ENCODE measurements at places on chromosomes 5 and 9.
A peak's percentile ranks its signal among the peaks of the same experiment; 100 is the strongest.

GRCh38 chr5:142308358-142308757 lies 16.5 kb downstream of the SPRY4 start:
- H3K4me3 ChIP-seq, result no peak overlapping the region
- no peaks in the 10 kb centered on the region for H3K36me3 ChIP-seq
- no peaks in the 10 kb centered on the region for H3K27me3 ChIP-seq
- no peak for DNase-seq
- H3K4me1 ChIP-seq, result peaks cover 2% of the 10 kb centered on the region
- H3K27ac ChIP-seq, result no peak overlapping the region

DNA sequence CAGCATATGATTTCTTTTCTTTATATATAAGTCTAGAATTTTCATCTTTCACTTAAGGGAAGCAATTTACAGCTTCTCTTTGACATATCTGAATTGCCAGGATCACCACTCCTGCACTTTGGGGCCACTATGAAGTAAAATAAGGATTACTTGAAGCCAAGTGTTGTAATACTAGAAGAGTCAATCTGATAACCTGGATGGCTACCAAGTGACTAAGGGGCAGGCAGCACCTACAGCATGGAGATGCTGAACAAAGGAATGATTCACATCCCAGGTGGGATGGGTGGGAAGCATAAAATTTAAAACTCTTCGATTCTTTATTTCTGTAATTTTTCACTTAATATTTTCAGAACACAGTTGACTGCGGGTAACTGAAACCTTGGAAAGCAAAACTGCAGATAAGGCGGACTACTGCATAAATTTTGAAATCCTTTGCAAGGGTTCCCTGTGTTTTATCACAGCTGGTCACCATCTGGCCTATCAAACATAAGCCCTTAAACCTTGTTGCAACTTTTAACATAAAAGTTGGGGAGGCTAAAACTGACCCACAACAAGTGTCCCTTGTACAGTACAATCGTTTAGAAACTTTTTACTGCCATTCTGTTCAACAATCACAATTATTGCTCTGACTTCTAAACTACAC lies 31.2 kb downstream of the NR3C1 start:
- no peak for DNase-seq
- no peaks in the 10 kb centered on the region for H3K36me3 ChIP-seq
- H3K4me3 ChIP-seq, result no peak overlapping the region
- H3K4me1 ChIP-seq, result peaks cover 7% of the 10 kb centered on the region

GRCh38 chr5:134437340-134437846 lies 25.7 kb upstream of the CDKN2AIPNL start:
- H3K4me3 ChIP-seq, result no peak overlapping the region
- peak overlapping the region; percentile 96 for H3K27ac ChIP-seq
- no peaks in the 10 kb centered on the region for H3K36me3 ChIP-seq

DNA sequence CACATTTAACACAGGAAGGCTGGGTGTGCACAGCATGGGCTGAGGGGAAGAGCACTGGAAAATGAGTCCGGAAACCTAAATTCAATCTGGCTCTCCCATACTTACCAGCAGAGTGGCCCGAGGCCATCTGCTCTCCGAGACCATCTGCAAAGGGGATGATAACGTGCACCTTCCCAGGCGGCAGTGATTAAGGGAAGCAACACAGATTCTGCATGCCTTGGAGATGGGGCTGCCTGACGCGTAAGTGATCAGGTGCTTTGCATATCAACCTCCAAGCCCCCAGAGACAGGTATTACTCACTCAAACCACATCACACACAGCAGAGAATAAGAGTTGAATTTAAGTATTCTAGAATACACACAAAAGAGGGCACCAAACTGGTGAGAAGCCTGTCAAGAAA lies 9.1 kb downstream of the EPB41L4B start:
- no peak overlapping the region for H3K27ac ChIP-seq
- no peak for DNase-seq
- peaks cover 9% of the 10 kb centered on the region for H3K36me3 ChIP-seq

GRCh38 chr9:74414325-74414724 lies 82.8 kb upstream of the RORB start:
- no peak for DNase-seq
- H3K27ac ChIP-seq, result no peak overlapping the region
- no peak overlapping the region for H3K4me3 ChIP-seq

GRCh38 chr5:30392897-30393296 lies 800.6 kb upstream of the CDH6 start:
- no peak for DNase-seq
- H3K4me1 ChIP-seq, result no peaks in the 10 kb centered on the region
- H3K4me3 ChIP-seq, result no peak overlapping the region
- H3K36me3 ChIP-seq, result no peaks in the 10 kb centered on the region
- H3K27me3 ChIP-seq, result no peaks in the 10 kb centered on the region

GRCh38 chr9:89405826-89406225 lies 87.5 kb downstream of the SECISBP2 start:
- H3K27ac ChIP-seq, result no peak overlapping the region
- no peaks in the 10 kb centered on the region for H3K36me3 ChIP-seq
- DNase-seq, result no peak
- H3K4me3 ChIP-seq, result no peak overlapping the region

DNA sequence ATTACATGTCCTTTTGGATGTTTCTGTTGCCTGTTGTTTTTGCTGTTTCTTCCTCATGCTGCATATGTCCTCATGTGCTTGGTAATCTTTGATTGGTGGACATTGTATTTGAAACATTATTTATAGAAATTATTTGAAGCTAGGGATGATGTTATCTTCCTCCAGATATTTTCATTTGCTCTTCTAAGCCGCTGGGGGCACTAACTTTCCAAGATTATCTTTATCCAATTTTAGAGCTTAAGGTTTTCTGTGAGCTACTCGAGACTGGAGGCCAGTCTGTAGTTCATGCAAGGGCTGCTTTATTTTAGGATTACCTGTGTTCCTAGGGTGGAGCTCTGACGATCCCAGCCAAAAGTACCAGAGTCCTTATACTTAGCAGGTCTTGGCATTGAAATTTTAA lies 40.9 kb downstream of the STX17 start:
- no peak overlapping the region for H3K27ac ChIP-seq
- no peak for DNase-seq
- H3K36me3 ChIP-seq, result peaks cover 5% of the 10 kb centered on the region
- H3K4me1 ChIP-seq, result no peaks in the 10 kb centered on the region
- H3K4me3 ChIP-seq, result no peak overlapping the region
- no peaks in the 10 kb centered on the region for H3K27me3 ChIP-seq

- H3K27ac ChIP-seq, result no peak overlapping the region
- H3K36me3 ChIP-seq, result no peaks in the 10 kb centered on the region
- DNase-seq, result no peak
- H3K4me3 ChIP-seq, result no peak overlapping the region
Measured at GRCh38 chr5:20572614-20573013, 584.6 kb upstream of the CDH18 start.

- H3K27me3 ChIP-seq, result no peaks in the 10 kb centered on the region
- DNase-seq, result no peak
- no peaks in the 10 kb centered on the region for H3K4me1 ChIP-seq
- H3K27ac ChIP-seq, result no peak overlapping the region
Measured at GRCh38 chr9:23426144-23426543, 399.9 kb downstream of the ELAVL2 start.

DNA sequence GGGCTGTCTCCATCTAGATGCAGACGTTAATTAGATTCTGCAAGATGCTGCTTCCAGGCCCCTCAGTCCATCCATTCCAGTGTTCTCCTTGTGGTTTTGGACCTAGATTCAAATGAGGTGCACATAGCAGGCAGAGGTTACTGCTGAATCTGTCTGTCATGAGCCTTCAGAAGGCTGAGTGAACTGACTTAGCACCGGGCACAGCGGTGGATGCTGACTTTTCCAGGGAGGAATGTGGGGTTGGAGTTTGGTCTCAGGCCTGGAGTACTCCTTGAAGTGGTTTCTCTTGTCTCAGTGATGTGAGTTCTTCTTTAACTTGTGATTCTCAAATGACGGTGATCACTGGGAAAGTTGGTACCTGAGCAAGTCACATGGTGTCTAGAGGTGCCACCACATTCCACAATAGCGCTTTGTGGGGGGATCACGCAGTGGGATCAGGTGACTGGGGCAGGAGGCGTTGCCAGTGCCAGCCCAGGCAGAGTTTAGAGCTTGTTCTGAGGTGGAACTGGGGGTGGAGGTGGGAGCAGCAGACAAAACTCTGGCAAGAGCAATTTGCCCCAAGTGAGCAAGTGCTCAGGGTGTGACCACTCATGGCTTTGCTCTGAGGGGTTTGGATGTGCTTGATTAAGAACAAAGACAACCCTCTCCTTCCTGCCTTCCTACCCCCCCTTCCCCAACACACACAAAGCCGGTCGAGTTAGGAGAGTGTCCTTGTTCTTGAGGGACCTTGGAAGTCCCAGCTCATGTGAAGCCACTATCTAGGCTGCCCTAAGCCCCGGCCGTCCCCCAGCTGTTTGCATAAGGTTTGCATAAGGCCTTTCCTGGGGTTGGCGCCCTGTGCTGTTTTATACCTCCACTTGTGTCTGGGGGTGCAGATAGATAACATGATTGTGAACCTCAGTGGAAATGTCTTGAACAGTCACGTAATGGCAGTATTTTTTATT lies 25.1 kb downstream of the JADE2 start:
- no peak overlapping the region for H3K27ac ChIP-seq
- H3K4me3 ChIP-seq, result no peak overlapping the region
- peaks cover 13% of the 10 kb centered on the region for H3K4me1 ChIP-seq
- no peaks in the 10 kb centered on the region for H3K36me3 ChIP-seq
- no peak for DNase-seq

DNA sequence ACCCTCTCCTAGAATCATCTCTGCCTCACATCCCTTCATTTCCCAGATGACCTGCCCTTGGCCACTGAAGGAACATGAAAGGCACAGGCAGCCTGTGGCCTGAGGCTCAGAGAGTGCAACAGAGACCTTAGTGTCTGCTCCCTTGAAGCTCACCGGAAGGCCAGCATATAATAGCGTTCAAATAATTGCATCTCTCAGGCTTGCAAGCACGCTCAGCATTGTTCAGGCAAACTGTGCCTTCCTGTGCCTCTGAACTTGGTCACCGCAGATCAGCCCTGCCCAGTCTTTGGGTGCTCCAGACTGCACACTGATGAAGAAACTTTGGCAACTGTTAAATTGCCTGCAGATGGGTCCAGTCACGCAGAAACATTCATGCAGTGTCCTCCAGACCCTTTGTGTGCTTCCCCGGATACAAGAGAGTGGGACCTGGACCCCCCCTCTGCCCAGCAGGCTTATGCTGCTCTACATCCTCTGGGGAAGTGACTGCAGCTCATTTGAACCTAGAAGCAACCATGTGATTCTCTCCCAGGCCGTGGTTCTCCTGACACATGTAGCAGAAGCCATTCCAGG lies 216.0 kb upstream of the ANKRD55 start:
- no peaks in the 10 kb centered on the region for H3K36me3 ChIP-seq
- H3K27me3 ChIP-seq, result no peaks in the 10 kb centered on the region
- H3K4me1 ChIP-seq, result peaks cover 25% of the 10 kb centered on the region

GRCh38 chr5:50751064-50751657 lies 84.7 kb downstream of the PARP8 start:
- H3K4me3 ChIP-seq, result no peak overlapping the region
- H3K4me1 ChIP-seq, result no peaks in the 10 kb centered on the region
- H3K27me3 ChIP-seq, result no peaks in the 10 kb centered on the region
- DNase-seq, result peak; percentile 65
- no peak overlapping the region for H3K27ac ChIP-seq
- H3K36me3 ChIP-seq, result no peaks in the 10 kb centered on the region

DNA sequence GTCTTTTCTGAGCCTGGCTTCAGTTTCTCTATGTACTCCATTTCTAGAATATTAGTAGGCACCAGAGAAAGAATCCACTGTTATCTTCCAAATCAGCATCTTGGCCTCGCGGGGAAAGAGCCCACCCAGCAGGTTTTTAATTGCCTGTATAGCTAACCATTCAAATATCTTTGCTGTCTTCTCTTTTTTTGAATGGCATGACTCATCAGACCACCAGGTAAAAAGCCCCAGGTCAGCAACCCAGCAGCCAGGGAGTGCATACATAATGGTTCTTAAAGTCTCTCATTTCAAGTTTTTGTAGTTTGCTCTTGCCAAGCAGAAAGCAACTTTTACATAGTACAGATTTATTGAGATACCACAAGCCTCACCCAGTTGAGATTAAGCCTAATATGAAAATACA lies 50.7 kb downstream of the TMEM167A start:
- no peak overlapping the region for H3K27ac ChIP-seq
- DNase-seq, result no peak
- H3K36me3 ChIP-seq, result no peaks in the 10 kb centered on the region
- no peaks in the 10 kb centered on the region for H3K4me1 ChIP-seq
- H3K27me3 ChIP-seq, result no peaks in the 10 kb centered on the region

DNA sequence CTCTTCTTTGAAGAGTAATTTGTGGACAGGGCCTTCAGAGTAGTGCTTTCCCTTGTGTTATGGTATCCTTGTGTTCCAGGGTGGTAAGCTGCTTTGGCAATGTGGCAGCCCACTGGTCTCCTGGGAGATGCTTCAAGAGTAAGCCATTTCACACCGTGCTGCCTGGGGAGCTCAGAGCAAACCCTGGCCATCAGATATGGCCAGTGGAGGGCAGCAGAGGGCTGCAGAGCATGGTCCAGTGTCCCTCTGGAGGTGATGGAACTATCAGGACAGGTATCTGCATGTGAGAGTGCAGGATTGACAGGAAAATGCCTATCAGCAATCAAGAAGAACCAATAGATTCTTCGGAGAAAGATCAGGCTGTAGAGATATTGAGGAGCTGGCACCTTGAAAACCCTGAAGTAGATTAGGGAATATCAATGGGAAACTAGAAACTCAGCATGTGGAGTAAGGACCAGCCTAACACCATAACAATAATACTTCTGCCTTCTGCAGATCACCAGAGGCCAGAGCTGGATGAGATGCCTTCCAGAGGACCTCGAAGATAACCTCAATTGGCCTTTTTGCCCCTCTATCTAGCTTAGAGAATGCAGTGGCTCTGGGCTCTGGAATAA lies 90.8 kb downstream of the PLPPR1 start:
- H3K27ac ChIP-seq, result no peak overlapping the region
- H3K4me3 ChIP-seq, result no peak overlapping the region
- no peaks in the 10 kb centered on the region for H3K4me1 ChIP-seq

DNA sequence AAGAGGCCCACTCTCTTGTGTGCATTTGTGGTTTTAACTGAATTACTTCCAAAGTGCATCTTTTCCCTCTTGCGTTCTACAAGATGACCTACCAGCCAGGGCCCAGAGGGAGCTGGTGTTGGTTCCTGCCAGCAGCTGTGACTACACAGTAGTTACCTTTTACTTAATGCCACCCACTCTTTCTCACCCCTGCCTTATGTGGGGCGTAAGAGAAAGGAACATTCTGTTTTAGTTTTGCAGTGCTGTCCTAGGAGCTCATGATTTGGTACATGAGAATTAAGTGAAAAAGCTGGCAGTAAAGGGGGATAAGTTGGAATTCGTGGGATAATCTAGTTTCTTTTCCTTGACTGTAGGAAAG lies 45.4 kb downstream of the RCL1 start:
- peaks cover 2% of the 10 kb centered on the region for H3K36me3 ChIP-seq
- no peaks in the 10 kb centered on the region for H3K27me3 ChIP-seq
- no peak overlapping the region for H3K27ac ChIP-seq
- DNase-seq, result no peak

DNA sequence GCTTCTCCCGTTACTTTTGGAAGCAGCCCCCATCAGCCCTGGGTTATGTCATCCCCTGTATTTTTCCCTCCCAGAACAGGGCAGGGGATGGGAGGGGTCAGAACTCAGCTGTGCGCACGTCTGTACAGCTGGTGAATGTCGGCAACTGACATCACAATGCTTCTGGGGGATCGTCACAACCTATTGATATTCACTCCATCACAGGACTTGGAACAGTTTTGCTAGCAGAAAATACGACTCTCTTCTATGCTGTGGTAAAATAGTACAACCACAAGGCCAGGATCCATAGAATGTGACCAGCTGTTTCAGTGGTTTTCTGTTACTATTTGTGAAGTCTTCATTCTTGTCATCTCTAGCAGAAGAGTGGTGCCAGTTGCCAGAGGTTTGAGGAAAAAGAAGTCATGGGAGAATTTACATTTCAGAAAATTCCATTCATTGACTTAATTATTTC lies 77.1 kb upstream of the KLF4 start:
- H3K27ac ChIP-seq, result no peak overlapping the region
- H3K27me3 ChIP-seq, result no peaks in the 10 kb centered on the region
- H3K36me3 ChIP-seq, result no peaks in the 10 kb centered on the region
- DNase-seq, result no peak
- H3K4me3 ChIP-seq, result no peak overlapping the region

Data from small intestine (tissue), 16 donors.